ENCODE measurements at places on chromosomes 4 and X. TPM values are rescaled to one million over a fixed set of nuclear protein-coding genes. Genes with fewer than 3 reads are reported as not detected.

- no peak for DNase-seq
Measured at GRCh38 chr4:176193938-176194337, 1.4 kb downstream of the SPATA4 start.

- DNase-seq, result no peak
Measured at GRCh38 chr4:151263455-151263854, 13.5 kb upstream of the PRSS48 start.

- no peak for DNase-seq
Measured at GRCh38 chr4:82436130-82436529, 5.7 kb downstream of the ENOPH1 start.

- DNase-seq, result no peak
Measured at GRCh38 chrX:42955349-42955748, 177.4 kb upstream of the PPP1R2C start.

DNA sequence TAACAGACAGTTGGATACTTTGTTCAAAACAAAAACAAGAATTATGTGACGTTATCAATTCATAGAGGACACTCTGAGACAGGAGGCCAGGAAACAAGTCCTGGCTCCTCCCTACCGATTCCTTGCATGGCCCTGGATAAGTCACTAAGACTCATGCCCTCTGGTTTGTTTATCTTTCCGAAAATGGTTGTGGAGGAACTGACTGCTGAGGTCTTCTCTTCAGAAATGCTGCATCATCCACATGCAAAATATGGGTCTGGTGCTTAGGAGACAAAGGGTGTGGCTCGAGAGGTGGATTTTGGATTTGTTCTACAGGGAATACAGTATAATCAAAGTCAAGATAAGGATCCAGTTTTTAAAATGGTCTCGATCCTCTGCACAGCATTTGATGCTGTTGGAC, 130.9 kb downstream of the RELL1 start:
- no peak for DNase-seq

GRCh38 chr4:17687237-17687857, 72.9 kb downstream of the MED28 start:
- no peak for DNase-seq

DNA sequence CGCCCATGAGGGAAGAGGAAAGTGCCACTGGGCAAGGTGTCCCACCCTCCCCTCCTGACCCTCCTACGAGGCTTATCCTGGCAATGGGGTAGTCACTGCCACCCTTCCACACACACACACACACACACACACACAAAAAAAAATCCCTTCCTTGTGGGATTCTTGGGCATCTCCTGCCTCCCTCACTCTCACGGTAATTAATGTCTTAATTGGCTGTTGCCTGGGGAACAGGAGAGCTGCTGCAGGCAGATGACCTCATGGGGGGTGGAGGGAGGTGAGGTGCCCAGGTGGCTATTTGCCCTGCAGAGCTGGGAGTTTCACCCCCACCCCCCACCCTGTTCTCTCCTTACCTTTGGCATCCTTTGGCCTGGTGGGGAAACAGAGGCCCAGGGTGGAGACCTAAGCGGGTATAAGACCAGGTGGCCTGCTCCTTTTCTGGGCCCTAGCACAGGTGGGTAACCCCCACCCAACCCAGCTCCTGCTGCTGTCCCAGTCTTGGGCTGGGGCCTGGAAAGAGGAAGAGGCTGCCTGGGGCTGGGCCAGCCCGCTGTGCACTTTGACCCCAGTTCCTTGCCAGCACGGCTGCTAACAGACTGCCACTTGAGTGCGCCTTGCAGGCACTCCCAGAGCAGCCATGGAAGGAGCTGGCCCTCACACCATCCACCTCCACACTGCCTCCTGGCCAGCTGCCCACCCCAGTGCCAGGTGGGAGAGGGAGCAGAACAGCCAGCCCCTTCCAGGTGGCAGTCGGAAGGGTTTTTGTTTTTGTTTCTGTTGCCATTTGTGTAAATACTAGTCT, 12.6 kb downstream of the EFNB1 start:
- no peak for DNase-seq

DNA sequence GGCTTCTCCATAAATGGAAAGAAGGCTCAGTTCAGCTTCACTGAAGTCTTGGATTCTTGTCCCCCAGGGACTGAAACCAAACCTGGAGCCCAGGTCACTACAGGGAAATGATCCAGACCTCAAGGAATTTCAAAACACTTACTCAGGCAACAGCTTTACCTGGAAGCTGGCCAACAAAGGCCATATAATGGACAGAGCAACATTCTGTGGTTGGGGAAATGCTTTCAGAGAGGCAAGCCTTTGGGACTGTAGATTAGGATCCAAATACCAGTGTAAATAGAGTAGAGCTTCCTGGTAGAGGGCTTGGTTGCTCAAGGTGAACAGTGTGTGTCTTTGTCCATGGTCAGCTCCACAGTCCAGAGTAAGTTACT, 57.0 kb upstream of the PROM1 start:
- no peak for DNase-seq

DNA sequence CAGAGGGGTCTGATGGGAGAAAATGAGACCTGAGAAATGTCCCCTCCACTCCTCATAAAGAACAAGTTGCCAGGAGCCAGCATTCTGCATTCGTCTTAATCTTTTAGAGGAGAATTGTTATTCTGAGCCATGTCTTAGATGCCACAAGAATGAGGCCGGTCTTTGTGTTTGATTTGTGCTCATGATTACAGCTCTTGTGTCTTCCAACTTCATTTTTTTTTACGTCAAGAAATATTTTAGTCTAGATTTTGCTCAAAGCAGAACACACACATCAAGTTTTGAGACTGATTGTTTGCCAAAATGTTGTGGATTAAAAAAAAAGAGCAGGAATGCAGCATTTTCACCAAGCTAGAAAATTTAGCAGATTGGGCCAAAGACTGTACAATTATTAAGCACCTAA, 130.6 kb upstream of the PITX2 start:
- no peak for DNase-seq

DNA sequence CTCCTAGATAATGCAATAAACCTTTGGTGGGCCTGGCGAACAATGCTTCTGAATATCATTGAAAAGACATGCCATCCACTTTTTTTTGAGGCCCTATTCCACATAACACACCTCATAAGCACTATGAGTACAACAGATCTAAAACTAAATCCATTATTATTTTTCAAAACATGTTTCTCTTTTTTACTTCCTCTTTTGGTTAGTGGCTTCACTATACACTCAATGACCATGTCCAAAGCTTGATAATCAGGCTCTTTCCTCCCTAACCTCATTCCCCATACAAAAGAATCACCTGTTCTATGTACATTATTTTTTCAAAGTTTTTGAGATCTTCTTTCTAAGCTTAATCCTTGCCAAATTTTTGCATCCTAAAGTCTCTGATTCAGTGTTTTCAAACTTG, 20.4 kb upstream of the NPY2R start:
- DNase-seq, result no peak

DNA sequence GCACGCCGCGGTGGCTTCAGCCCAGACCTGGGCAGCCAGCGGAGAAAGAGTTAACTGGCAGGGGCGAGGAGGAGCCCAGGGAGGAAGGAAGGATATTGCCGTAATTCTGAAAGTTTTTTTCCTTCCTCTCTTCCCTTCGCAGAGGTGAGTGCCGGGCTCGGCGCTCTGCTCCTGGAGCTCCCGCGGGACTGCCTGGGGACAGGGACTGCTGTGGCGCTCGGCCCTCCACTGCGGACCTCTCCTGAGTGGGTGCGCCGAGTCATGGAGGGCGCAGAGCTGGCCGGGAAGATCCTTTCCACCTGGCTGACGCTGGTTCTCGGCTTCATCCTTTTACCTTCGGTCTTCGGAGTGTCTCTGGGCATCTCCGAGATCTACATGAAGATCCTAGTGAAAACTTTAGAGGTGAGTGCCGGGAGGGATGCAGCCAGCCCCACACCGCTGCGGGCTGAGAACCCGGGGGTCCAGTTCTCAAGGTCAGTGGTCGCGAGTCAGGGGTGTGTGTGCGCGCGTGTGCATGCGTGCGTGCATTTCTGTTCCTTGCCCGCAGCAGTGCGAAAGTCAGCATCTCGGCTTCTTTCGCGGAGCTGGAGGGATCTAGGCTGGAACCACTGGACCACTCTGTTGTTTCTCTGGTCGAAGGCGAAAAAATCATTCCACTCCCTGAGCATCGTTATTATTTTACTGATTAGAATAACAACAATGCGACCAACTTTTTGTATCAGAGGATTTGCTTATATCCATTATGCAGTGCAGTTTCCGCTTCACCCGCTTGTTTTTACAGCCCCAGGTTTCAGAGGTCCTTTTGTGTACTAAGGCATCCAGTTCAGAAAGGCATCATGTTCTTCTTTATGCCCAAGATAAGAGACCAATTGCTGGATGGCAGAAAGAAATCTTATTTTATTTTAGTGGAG, 709 bp downstream of the GPAT3 start:
- no peak for DNase-seq

DNA sequence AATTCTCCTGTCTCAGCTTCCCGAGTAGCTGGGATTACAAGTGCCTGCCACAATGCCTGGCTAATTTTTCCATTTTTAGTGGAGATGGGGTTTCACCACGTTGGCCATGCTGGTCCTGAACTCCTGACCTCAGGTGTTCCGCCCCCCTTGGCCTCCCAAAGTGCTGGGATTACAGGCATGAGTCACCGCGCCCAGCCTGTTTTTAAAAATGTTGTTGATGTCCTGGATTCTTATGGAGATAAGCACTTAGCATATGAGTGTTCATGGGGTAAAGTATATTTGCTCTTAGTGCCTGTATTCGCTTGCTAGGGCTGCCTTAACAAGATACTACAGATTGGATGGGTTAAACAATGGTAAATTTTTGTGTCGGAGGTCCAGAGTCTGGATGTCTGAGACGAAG, 91.7 kb downstream of the CEP44 start:
- no peak for DNase-seq

OTUD6A gene
- polyA plus RNA-seq, result not detected

SFRP2 gene
- polyA plus RNA-seq, result 42.4 TPM

TRAM1L1 gene
- polyA plus RNA-seq, result 3.5 TPM

PAGE1 gene
- not detected for polyA plus RNA-seq

EGFL6 gene
- polyA plus RNA-seq, result 53.7 TPM

MAGEA4 gene
- not detected for polyA plus RNA-seq

TCEAL7 gene
- 253 TPM for polyA plus RNA-seq

GYPE gene
- 2.6 TPM for polyA plus RNA-seq

All from hindlimb muscle (tissue), 1 donor.